ENCODE measurements at places on chromosomes 16 and 17.

- no peak for DNase-seq
These were observed 26.2 kb upstream of the ALKBH5 start for GRCh38 chr17:18157354-18157985.

DNA sequence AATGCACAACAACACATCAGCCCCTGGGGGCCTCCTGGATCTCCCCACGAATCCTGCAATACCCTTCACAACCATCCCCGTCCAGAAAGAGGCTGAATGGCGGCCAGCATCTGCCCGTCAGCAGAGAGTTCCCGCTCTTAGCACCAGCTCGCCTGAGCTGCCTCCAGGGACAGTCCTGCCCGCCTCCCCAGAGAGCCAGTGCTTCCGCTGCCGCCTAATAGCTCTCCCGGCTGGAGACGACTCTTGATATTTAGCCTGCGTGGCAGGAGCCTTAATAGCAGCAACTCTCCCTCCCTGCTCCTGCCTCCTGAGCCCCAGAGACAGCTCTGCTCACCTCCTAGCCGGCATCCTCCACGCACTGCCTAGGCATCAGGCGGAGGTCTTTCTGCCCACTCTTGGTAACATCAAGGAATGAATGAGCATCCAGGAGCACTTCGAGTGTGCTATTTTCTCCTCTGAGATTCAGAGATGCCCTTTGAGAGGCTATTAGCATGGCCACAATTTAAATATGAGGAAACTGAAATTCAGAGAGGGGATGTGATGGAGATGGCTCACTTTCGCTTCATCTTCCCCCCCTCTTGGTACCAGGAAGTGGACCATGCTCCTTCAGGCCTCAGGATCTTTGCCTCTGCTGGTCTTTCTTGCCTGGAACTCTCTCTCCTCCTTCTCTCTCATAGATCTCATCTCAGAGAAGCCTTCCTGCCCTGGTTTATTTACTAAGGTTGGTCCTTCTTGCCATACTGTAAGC is 67.9 kb downstream of the RAI1 start:
- DNase-seq = no peak

DNA sequence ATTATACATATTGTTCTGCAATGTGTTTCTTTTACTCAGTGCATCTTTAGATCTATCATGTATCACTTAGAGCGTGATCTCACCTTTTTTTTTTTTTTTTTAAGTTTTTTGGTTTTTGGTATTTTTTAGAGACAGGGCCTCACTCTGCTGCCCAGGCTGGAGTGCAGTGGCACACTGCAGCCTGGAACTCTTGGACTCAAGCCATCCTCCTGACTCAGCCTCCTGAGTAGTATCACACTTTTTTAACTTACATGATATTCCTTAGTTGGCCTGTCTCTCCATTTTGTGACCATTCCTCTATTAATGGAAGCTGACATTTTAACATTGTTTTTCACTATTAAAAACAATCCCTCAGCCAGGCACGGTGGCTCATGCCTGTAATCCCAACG is 4.7 kb upstream of the MPO start:
- DNase-seq = no peak

GRCh38 chr16:22675745-22676540 is 138.0 kb upstream of the HS3ST2 start:
- DNase-seq = no peak

DNA sequence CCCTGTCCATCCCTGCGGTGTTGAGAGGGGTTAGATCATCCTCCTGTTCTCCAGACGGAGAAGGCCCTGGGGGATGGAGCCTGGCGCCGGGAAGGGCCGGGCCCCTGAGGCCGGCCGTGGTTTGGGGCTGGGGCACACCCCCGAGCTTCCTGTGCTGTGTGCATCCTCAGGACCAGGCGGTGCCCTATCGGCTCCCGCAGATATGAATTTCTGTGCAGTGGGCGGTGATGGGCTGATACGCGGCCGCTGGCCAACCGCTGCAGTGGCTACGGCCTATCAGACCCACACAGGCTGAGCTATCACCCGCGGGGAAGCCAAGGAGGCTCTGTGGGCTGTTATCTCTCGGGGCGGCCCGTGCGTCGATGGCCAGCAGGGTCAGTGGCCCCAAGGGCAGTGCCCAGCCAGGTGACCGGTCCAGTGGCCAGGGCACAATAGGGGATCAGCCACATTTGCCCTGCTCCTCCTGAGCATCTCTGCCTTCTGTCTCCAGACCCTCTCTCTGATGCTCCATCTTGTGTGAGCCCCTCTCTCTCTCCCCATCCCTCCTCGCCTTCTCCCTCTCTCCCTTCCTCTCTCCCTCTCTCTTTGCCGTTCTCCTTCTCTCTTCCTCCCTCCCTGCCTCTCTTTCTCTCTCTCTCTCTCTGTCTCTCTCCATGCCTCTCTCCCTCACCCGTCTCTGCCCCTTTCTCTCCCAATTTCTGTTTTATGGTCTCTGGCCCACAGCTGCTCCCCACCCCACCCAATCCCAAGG is 38.7 kb downstream of the ZFPM1 start:
- DNase-seq = no peak

- peak; percentile 93 for DNase-seq
These were observed 38.8 kb downstream of the PKD1L3 start for GRCh38 chr16:71961066-71962039.

GRCh38 chr16:67129422-67129821 is 19.7 kb downstream of the PHAF1 start:
- no peak for DNase-seq
